Peyer's patch (tissue), 4 donors: ENCODE measurements at places on chromosomes 1 and 21. TPM values are rescaled to one million over a fixed set of nuclear protein-coding genes. Genes with fewer than 3 reads are reported as not detected.
A peak's percentile ranks its signal among the peaks of the same experiment; 100 is the strongest.

ADGRL4 gene
- total RNA-seq, result 5.0 TPM

OLFML2B gene
- total RNA-seq, result 2.5 TPM

FAM72C gene
- not detected for total RNA-seq

RXRG gene
- not detected for total RNA-seq

ATAD3B gene
- 37.1 TPM for total RNA-seq

LCE1C gene
- not detected for total RNA-seq

- no peak for DNase-seq
These were observed 244.3 kb downstream of the FGGY start for GRCh38 chr1:59541161-59541560.

DNA sequence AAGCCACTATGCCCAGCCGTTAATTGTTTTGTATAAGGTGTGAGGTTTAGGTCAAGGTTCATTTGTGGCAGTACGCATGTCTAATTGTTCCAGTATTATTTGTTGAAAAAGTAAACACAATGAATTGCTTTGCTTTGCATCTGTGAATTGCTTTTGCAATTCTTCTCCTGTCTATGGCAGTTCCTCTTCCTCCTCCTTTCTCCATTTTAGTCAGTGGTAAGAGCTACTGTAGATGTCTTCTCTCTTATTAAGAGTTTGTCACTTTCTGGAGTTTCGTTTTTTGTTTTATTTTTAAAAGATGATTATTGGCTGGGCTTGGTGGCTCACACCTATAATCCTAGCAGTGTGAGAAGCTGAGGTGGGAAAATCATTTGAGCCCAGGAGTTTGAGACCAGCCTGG, 29.2 kb downstream of the C1orf185 start:
- DNase-seq, result no peak

DNA sequence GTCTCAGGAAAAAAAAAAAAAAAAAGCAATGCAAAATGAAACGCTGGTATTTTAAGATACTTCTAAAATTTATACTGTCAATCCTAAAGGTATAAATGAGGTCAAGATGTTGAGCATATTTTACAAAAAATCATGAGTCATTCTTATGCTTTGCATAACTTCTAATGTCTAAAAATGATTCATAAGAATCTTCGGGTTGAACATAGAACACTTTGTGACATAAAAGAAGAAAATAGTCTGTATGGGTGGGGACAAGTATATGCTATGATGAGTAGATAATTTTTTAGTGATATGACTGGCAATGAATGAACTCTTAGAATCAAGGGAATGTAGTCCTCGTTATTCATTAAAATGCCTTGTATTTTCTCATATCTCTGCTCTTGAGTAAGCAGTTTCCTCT, 416.9 kb upstream of the USP24 start:
- DNase-seq, result no peak

- DNase-seq, result peak; percentile 29
These were observed 11.6 kb upstream of the AKR7A3 start for GRCh38 chr1:19300211-19300610.

DNA sequence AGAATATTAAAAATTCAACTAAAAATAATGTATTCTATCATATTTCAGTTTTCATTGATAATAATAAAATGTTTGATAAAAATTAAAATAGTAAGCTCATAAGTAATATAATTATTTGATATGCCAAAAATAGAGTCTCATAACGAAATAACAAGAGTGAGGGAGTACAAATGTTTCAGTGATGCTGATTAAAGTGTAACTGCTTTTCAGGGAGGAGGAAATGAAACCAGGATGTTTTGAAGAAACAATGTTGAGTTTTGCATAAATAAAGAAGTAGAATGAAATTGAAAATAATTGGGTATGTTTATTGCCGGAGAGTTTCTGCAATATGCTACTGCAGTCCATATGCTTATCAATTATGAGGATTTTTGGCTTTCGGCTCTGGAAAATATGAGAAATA, 1159.8 kb upstream of the ADGRL2 start:
- no peak for DNase-seq

DNA sequence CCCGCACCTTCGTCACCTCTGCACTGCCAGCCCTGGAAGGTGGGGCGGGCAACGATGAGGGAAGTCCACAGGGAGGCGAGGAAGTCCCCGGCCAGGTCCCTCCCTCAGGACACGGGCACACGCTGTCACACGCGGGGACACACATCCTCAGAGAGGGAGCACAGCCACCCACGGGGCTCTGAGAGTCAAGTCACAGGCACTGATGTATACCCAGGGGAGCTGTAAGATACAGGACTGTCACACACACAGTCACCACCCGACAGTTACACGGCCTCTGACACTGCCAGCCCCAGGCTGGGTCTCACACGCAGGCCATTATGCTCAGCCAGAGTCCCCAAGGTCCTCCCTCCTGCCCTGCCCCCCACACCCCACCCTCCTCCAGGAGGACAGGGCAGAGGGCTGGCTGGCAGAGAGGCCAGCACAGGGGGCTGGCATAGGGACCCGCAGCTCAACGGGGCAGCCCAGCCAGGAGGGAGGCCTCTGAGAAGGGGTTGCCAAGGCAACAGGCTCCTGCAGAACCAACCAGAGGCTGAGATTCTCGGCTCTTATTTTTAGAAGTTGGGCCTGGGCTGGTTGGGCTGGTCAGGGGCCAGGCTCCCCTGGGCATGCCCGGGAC, 17.7 kb upstream of the ADGRB2 start:
- no peak for DNase-seq

DNA sequence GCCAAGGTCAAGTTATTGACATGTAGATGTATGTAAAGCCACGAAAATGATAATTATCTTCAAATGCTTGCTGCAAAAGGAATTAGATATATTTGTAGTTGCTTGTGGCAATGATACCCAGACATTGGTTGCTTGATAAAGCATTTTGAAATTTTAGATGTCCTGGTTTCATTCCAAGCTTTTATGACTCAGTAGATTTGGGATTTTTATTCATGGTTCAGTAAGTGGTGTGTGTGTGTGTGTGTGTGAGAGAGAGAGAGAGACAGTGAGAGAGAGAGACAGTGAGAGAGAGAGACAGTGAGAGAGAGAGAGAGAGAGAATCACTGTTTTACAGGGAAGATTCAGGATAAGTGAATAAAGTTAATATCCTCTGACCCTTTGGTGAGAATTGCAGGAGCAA, 498.2 kb upstream of the C1orf87 start:
- no peak for DNase-seq

DNA sequence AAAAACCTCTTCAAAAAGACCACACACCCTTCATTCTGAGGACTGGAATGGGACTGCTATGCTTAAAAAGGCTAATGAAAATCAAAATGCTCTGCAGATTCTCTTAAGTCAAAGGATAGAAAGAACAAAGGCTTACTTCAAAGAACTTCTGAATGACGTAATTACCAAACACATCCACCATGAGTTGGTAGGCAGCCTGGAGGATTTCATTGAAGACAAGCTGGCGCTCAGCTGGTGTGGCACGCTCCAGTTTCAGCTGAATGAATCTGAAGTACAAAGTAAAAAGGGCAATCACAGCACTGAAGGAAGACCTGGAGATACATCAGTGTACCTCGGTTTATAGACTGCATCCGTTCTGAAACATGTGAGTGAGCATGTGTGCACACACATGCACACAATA, 43.5 kb upstream of the SDC3 start:
- DNase-seq, result no peak

- no peak for DNase-seq
These were observed 30.4 kb downstream of the ERG start for GRCh38 chr21:38467911-38468310.

DNA sequence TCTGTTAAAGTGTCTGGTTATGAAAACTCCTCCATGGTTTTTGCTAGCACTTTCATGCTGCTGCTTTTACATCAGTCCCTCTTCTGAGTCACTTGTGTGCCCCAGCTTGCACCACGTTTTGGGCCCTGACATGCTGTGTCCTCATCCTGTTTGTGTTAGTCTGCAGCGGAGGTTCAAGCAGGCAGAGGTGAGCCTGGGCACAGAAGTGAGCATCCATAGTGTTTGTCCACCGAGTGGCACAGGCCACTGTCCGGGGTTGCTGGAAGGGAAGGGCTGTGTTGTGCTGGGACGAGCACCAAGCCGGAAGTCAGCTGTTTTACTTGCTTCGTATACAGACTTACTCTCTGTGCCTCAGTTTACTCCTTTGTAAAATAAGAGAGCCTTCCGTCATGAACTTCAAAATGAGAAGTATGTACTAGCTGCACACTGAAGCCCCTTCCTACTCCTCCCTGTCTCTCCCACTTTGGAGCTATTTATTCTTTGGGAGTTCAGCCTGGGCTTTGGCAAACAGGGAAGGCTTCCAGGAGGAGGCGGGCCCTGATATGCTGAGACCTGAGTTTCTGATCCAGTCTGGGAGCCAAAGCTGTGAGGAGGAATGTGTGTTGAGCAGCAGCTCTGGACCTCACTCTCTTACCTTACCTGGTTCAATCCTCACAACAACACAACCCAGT, 10.7 kb upstream of the LAPTM5 start:
- no peak for DNase-seq

DNA sequence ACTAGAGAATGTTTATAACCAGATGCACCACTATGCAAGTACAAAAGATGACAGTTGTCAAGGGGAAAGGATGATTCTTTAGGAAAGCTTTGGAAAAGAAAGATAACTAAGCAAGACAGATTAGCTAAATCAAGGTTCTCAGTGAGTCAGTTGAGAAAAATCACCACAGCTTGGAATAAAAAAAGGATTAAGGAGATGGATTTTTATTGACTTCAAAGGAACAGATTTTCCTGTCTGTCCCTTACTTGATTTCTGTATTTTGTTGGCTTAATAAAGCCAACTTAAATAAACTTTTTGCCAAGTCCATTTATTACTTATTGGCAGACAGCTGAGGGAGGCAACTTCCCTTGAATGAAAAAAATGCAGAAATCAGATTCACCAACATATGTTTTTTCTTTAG, 93.9 kb downstream of the NR5A2 start:
- DNase-seq, result no peak

- no peak for DNase-seq
These were observed 46.3 kb downstream of the AIDA start for GRCh38 chr1:222665964-222666363.

GRCh38 chr1:213983493-213984386, 4.0 kb upstream of the PROX1 start:
- DNase-seq, result no peak

GRCh38 chr1:202179828-202180750, 13.5 kb upstream of the LGR6 start:
- no peak for DNase-seq

GRCh38 chr1:66403007-66403731, 130.8 kb upstream of the SGIP1 start:
- no peak for DNase-seq

DNA sequence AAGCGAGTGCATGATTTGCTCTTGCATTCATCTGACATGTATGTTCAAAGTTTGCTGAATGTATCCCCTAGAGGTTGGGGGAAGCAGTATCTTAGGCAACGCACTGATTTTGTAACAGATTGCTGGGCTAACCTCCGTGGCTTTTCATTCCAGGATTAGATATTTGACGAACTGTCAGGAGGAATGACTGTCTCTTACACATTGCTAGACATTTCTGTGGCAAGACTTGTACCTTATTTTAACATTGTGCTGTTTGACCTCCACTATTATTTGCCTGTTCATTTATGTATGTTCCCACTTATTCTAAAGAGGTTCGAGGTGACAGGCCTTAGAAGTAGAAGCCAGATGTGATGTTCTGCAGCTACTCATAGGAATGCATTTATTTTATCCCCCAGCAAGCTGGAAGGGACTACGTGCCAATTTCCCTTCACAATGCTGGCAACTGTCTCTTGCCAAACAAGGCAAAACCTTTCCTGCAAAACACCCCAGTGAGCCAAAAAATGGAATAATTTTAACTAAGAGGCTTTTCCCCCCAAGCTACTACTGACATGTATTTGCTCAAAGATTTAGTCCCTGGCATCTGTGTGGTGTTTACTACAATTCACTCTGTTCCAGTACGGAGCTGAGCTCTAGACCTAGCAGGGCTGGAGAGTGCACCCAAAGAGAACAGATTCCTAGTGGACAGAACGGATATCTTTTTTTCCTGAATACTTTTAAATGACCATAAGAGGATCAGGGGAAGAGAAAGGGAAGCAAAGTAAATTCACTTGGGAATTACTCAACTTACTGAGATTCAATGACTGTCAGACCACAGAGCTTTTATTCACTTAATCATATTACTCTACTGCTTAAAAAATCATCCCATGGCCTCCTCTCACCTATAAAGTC, 646.2 kb downstream of the SMYD3 start:
- no peak for DNase-seq

DNA sequence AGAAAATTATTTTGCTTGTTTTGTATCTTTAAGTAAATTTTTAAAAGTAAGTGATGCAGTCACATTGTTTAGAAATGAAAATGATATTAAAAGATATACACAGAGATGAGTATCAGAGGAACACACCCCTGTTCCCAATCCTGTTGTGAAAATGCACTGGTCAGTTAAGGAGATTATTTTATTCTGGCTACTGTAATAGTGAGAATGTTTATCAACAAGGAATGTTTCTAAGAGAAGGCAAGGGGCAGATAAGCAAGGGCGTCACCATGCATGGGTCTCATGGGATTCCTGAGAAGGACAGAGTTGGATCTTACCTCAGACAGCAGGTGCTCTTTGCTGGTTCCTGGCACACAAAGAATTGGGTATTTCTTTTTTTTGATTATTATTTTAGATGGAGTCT, 21.8 kb downstream of the C1orf52 start:
- DNase-seq, result no peak

- DNase-seq, result peak; percentile 77
These were observed 18.6 kb downstream of the AZIN2 start for GRCh38 chr1:33099290-33100118.

DNA sequence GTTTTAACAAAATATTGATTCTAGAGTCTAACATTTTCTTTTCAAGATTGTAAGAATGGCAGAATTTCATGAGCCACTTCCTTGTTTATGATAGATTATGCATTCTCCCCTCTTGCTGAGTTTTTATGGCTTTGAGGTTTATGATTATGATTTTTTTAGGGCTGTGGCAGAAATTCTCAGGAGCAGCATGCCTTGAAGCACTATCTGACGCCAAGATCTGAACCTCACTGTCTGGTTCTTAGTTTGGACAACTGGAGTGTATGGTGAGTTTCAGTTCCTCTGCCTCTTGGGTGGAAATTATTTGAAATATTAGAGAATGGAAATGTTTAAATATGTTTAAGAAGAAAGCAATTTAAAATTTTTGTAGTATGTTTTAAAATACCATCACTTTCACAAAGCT, 10.2 kb downstream of the USP16 start:
- DNase-seq, result no peak

DNA sequence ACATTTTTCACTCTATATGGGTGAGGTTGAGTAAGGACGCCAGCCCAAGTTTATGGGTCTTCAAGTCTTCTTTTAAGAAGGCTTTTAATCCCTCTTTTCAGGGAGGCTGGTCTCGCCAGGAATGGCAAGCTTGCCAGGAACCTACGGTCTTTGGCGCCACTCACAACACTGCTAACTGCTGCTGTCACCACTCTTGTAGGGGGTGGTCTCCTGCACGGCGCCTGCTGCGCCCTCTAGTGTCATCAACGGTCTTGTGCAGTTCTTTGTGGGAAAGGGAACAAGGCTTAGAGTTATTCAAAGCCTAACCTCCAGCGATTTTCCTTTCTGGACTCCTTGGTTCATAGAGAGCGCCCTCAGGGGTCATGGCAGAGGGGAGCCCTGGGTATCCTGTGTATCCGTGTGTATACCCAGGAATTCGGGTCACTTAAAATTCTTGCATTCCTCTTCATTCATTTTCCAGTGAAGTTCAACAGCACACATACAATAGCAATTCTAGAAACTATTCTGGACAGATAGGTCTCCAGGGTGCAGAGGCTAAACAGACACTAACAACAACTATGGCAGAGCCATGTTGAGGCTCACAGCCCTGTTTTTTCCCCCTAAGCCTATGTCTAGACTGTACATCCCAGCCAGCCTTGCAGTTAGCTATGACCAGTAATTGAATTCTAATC, 392.8 kb upstream of the CAMK1G start:
- no peak for DNase-seq

GRCh38 chr1:25522031-25522655, 21.3 kb upstream of the LDLRAP1 start:
- no peak for DNase-seq
